CD4-positive, alpha-beta T cell (primary cell): ENCODE measurements at places on chromosomes 3 and 15.

DNA sequence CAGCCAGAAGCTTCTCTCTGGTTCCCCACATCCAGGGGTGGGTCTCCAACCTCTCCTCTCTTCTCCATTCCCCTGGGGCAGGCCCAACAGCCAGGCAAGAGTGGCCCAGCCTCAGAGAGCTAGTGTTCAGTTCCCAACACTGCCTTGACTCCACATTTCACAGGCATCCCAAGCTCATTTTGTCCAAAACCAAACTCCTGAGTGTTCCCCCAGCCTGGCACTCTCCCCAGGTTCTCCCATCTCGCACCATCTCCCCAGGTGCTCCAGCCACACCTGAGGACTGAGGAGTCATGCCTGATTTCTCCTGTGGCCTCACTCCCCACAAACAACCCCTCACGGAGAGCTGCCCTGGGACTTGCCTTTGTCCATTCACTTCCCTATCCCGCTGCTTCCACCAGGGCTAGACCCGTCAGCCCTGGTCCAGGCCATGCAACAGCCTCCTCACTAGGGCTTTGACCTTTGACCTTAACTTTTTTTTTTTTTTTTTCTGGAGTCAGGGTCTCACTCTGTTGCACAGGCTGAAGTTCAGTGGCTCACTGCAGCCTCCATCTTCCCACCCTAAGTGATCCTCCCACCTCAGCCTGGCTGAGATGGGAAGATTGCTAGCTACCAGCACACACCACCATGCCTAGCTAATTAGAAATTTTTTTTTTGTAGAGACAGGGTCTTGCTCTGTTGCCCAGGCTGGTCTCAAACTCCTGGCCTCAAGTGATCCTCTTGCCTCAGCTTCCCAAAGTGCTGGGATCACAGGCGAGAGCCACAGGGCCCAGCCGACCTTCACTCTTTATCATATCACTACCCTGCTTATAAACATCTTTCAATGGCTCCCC lies 3.9 kb upstream of the CSK start:
- DNase-seq: no peak

GRCh38 chr3:110420158-110420641 lies 651.4 kb upstream of the NECTIN3 start:
- no peak for DNase-seq

GRCh38 chr3:180875124-180875698 lies 37.3 kb upstream of the FXR1 start:
- no peak for DNase-seq

GRCh38 chr3:94117729-94118128 lies 54.9 kb downstream of the NSUN3 start:
- DNase-seq: no peak

- DNase-seq: no peak
These were observed 40.6 kb downstream of the LINGO1 start for GRCh38 chr15:77591968-77592613.

DNA sequence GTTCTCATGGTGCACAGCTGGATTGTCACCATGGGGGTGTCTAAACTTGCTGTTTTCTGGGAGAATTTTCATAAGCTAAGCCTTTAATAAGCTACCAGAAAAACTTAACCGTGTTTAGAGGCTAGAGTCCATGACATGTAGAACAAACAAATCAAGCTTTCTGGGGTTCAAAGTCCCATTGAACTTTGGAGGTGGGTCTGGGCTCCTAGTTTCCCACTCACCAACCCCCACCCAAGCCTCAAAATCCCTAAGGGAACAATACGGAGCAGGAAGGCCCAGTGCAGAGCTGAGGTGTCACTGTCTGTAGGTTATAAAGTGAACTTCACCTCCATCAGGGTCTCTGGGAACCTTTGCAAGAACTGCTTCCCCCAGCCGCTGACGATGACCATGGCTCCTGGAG lies 25.5 kb downstream of the RTP1 start:
- DNase-seq: no peak

DNA sequence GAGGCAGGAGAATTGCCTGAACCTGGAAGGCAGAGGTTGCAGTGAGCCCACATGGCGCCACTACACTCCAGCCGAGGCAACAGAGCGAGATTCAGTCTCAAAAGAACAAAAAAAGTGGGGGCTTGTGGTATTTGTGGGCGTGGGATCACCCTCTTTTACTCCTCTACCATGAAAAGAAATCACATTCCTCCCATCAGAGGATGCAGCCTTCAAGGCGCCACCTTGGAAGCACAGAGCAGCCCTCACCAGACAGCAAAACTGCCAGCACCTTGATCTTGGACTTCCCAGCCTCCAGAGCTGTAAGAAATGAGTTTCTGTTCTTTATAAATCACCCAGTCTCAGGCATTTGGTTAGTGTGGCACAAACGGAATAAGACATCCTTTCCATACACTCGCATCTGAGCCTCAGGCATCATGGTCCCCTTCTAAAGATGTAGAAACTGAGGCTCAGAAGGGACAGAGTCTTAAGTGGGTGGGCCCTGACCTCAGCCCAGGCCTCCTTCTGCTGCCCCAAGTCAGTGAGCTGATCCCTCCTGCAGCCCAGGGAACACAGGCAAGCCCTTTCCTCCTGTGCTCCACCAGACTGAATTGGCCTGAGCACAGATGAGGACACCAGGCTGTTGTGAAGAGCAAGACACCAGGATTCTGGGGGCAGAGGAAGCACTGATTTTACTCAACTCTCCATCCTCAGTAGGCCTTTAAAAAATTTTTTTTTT lies 201.7 kb upstream of the LINGO1 start:
- DNase-seq: no peak

GRCh38 chr3:102980355-102980696 lies 545.5 kb downstream of the ZPLD1 start:
- DNase-seq: no peak

GRCh38 chr3:66220602-66221377 lies at the start of gene SLC25A26:
TSS of gene SLC25A26 (plus strand) at chr3:66221001. CDS start at chr3:66221095, 94 bp downstream.
- DNase-seq: peak; percentile 96

DNA sequence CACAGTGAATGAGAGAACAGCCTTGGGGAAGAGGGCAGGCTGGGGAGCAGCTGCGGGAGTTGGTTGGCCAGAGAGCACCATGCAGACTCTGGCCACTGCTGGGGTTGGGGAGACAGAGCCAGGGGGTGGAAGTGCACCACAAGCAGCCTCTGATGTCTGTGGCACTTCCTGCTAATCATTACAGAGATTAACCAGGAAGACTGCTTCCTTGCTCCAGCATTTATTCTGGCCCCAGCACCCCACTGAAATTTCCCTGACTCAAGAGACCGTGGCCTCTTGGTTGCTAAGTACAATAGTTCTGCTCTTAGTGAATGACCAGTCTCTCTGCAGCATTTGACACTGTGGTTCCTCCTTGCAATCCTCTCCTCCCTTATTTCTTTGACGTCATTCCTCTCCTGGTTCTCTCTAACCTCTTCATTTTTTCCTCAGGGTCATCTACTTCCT lies 266.2 kb upstream of the ROPN1 start:
- DNase-seq: no peak

DNA sequence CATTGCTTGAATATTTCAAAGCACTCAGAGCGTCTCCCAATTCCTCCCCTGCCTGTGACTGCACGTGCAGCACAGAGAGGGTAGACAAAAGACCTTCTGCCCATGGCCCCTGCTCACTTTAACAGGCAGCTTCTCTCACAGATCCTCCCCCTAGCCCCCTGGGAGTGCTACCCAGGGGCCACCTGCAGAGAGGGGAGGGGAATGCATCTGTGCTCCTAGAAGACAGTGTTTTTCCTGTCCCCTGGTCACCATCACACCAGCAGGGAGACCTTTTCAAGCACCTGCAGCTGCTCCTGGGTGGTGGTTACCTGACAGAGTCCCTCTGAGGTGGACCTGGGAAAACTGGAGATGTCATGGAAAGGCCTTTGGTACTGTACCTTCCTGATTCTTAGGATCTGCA lies 56.7 kb upstream of the PRR23C start:
- no peak for DNase-seq

DNA sequence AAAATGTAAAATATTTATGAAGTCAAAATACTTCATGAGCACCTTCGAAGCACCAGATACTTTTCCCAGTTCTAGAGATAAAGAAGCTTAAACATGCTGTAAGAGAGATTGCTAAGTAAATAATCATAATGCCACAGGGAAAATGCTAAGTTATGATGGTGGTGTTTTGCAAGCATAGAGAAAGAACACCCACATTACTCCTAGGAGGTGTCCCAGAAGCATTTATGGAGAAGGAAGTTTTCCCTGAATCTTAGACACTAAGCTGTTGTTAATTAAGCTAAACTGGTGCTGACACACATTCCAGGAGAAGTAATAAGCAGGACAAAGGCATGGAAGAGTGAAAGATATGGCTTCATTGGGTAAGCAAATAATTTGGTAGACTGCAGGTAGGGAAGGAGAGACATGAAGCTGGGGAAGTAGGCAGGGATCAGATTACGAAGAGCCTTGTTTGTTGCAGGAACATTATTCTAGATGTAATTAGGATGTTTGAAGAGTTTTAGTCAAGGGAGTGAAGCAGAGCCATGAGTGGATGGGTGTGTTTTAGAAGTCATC lies 40.4 kb upstream of the CHMP2B start:
- no peak for DNase-seq

DNA sequence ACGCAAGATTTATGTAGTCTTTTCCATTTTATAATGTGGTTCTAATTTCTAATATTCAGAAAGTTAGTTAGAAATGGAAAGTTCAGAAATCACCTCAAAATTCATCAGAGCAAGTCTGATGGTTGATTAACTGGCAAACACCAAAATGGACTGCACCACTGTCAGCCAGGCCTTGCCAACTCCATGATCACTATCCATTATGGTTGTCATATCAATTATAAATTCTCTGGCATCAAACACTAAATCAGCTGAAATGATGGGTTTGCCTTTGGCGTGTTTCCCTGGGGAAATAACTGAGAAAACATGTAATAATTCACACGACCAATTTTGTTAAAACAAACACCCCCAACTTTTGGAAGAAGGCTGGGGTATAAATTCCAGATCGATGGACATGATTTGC lies 219.4 kb downstream of the CDIN1 start:
- DNase-seq: no peak

DNA sequence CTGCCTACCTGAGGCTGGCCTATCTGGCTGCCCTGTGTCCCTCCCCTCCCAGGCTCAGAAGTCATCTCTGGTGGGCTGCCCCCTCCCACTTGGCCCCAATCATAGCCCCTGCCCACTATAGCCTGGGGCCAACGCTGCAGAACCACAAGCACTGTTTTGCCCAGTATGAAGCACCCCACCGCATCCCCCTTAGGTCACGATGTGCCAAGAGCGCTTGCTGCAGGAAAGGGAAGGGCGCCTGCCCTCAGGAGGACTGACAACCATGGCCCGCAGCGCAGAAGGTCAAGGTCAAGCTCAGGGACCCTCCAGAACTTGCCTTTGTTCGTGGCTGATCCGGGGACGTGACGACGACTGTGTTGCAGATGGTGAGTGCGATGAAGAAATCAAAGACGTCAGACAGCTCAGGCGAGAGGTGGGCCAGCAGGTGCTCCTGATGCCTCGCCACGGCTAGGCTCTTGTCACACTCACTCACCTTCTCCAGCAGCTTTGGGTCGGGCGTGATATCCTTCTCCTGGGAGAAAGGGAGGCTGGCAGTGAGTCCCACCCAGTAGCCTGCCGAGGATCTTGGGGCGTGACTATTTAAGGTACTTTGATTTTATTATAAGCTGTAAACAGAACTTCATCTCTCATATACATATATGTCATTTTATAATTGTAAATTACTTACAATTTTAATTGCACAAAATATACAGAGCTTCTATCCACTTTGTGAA lies 146.6 kb downstream of the ATP10A start:
- DNase-seq: no peak

- DNase-seq: no peak
These were observed 25.0 kb downstream of the TCAIM start for GRCh38 chr3:44363591-44363990.

DNA sequence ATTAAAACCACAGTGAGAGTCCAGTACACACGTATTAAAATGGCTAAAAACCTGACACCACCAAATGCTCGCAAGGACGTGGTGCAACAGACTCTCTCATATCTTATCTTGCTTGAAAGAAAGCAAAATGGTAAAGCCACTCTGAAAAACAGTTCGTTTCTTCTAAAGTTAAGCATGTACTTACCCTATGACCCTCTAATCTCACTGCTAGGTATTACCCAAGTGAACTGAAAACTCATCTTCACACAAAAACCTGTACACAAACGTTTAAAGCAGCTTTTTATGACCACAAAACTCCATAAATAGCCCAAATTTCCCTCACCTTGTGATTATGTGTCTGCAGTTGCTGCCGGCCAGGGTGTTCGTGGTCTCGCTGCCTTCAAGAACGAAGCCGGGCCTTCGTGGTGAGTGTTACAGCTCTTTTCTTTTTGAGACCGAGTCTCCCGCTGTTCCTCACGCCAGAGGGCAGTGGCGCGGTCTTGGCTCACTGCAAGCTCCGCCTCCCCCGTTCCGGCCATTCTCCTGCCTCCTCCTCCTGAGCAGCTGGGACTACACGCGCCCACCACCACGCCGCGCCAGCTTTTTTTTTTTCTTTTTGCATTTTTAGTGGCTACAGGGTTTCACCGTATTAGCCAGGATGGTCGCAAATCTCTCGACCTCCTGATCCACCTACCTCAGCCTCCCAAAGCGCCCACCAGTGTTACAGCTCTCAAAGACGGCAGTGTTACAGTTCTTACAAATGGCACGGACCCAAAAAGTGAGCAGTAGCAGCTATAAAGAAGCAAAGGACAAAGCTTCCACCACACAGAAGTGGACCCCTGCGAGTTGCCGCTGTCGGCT lies 165.4 kb downstream of the TJP1 start:
- no peak for DNase-seq

- DNase-seq: peak; percentile 61
These were observed 1.0 kb upstream of the HES1 start for GRCh38 chr3:194134757-194135515.

GRCh38 chr3:80384811-80385210 lies 617.0 kb upstream of the ROBO1 start:
- no peak for DNase-seq

GRCh38 chr3:46497556-46498265 lies at the start of gene RTP3:
TSS of gene RTP3 (plus strand) at chr3:46497976. CDS start at chr3:46498063, 87 bp downstream.
- DNase-seq: no peak

GRCh38 chr15:45169608-45170480 lies 17.9 kb downstream of the SHF start:
- no peak for DNase-seq

DNA sequence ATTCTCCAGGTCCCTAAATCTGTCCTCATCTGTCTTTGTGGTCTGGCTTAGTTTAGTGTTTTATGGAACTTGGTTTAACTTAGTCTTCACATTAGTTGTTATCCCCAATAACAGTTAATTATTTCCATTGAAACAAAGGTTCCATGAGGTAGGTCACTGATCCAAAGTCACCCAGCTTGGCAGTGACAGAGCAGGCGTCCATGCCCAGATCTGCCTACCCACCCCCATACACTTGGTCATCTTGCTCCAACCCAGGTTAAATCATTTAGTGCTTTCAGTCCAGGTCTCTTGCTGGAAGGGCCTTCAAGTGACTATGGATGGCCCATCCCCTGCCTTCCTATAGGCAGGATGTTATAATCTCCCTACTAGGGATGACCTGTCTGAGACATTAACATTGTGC lies 127.4 kb downstream of the MYRIP start:
- DNase-seq: no peak

DNA sequence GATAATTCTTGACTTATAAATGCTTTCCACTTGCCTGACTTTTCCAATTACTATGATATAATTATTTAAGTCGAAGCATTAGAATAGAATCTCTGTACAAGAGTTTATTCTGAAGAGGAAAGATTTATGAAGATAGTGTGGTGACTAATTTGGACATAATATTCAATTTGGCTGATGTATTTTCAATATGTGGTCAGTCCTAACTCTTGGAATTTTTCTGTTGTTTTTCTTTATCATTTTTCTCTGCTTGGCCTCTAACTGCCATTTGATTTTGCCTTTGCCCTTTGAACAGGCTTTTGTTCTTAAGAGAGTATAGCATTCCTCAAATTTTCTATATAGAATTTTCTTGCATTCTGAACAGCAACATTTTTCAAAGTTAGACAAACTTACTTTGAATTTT lies 2.6 kb upstream of the MDFIC2 start:
- no peak for DNase-seq

GRCh38 chr15:48052946-48053345 lies 67.8 kb upstream of the SLC24A5 start:
- DNase-seq: no peak
